ENCODE measurements at places on chromosomes 4 and X.
A peak's percentile ranks its signal among the peaks of the same experiment; 100 is the strongest.

DNA sequence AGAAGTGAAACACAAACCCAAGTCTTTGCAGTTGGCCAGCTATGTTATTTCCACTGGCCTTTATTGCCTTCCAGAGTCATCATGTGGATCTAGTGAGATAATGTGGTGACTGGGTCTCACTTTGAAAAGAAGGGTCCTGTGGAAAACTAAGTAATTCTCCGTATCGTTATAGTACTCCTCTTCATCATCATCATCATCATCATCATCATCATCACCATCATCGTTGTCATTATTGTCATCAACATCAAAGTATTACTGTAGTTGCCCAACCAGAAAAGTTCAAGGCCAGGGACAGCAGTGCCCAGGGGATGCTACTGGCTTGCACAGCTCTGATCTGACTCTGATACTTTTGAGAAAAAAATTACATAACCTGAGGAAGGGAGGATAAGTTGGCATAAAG, 295.6 kb upstream of the F9 start:
- DNase-seq, result no peak

- DNase-seq, result no peak
These were observed 803.0 kb downstream of the DMD start for GRCh38 chrX:32408389-32408788.

DNA sequence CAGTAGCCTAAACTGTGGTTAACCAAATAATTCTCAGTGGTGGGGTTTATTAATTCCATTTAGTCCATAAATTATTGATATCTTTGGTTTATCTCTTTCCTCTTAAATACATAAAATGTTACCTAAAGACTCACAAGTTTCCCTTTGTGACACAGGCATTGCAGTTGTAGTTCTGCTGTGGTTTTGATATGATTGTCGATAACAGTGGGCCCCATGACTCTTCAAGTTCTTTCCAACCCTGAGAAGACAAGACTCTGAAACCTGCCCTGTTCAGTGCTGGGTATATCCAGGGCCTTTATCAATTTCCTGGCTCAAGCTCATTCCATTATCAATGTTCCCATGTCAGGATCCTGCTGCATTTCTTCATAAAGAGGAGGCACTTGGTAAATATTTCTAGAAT, 117.9 kb upstream of the TBC1D9 start:
- DNase-seq, result no peak

GRCh38 chr4:150668824-150669223, 86.9 kb downstream of the MAB21L2 start:
- no peak for DNase-seq

DNA sequence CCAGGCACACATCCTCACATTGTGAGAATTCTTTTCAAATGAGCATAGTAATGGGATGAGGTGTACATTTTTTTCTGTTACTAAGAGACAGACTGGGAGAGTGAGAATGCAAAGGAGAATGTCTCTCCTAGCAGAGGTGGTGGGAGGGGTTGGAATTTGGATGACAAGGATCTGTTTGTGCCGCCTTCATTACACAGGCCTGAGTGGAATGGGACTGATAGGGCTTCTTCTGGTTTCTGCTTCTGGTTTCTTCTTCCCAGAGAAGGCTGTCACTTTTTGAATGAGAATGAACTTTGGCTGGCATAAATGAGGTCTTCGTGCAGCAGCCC, 55.4 kb downstream of the C4orf51 start:
- DNase-seq, result no peak

DNA sequence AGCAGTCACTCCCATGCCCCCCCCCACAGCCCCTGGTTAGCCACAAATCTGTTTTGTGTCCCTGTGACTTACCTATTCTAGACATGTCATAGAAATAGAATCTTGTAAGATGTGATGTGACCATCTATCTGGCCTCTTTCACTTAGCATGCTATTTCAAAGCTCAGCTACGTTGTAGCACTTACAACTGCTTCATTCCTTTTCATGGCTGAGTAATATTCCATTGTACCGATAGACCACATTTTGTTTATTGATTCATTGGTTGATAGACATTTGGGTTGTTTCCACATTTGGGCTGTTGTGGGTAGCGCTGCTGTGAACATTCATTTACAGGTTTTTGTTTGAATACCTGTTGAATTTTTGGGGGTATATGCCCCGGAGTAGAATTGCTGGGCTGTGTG, 11.5 kb downstream of the NSG1 start:
- no peak for DNase-seq

GRCh38 chrX:47232803-47233332, at the start of gene USP11:
USP11 (plus strand) TSS chrX:47233009; CDS start chrX:47233044, 35 bp downstream.
- peak; percentile 29 for DNase-seq

- no peak for DNase-seq
These were observed 12.3 kb upstream of the UBA1 start for GRCh38 chrX:47181301-47181700.

GRCh38 chrX:124274438-124275181, 57.9 kb upstream of the TEX13D start:
- no peak for DNase-seq

DNA sequence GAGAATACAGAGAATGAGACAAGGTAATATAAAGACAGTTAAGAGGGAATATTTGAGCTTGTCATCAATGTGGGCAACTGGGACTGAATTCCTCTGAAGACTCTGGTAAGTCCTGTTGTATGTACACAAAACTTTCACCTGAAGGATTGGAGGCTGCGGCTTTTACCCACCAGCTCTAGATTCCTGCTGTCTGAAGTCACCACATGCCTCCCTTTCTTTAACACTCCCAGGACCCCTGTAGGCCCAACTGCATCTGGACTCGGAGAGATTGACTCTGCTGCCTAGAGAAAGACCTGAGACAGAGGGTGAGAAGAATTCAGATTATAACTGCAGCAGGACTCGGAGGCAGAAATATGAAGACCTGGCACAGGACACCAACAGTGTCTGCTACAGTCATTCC, 1048.0 kb downstream of the PDHA2 start:
- no peak for DNase-seq

DNA sequence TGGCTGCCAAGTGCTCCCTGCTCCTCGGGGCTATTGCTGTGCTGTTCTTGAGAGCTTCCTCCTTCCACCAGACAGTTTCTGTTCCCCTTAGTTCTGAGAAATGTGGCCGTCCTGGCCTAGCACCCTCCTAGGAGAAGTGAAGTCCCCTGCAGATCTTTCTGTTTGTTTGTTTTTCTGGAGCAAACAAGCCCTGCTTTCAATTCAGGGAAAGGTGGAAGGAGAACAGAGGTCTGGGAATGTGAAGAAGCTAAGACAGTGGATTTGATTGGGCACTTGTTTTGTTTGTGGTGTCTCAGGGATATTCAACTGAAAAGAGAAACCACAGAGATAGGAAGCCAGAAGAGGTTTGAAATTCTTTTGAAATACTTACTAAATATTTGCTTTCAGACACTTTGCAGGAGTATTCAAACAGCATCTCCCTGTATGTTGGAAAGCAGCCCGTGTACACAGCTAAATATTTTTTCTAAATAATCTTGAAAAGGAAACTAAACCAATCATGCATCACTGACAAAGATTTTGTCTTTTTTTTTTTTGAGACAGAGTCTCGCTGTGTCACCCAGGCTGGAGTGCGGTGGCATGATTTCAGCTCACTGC, 36.5 kb upstream of the PPM1K start:
- DNase-seq, result peak; percentile 77

DNA sequence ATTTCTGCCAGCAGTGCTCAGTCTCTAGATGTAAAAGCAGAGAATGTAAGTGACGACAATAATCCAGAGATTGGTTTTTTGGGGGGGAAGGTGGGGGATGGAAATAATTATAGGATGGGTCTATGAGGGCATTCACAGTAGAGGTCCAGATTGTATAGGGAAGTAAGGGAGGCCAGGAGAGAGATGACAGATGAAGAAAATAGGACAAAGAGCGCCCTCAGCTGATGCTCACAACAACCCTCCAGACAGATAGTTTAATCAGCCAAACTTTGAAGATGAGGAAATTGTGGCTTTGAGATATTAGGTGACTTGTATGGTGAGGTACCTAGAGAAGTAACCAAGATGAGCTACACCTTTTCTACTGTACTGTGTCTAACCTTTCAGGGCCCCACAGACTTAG, 137.9 kb downstream of the MAGEB17 start:
- no peak for DNase-seq

- DNase-seq, result no peak
These were observed 64.3 kb downstream of the PDLIM5 start for GRCh38 chr4:94516067-94516466.

DNA sequence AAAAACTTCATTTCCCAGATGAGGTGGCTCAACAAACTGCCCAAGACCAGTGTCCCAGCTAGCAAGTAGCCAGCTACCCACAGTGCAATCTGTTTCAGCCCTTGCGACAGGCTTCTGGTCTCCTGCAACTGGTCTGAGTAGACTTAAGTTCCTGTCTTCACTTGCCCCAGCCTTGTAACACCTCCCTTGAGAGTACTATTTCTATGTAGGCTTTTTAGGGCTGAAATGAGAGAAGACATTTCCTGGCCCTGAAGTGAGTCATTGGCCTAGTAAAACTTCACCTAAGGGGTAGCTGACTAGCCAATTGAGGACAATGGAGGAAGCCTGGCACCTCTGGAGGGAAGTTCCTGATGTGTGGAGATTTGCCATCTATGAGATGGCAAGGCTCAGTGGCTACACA, 80.1 kb upstream of the STIM2 start:
- no peak for DNase-seq

DNA sequence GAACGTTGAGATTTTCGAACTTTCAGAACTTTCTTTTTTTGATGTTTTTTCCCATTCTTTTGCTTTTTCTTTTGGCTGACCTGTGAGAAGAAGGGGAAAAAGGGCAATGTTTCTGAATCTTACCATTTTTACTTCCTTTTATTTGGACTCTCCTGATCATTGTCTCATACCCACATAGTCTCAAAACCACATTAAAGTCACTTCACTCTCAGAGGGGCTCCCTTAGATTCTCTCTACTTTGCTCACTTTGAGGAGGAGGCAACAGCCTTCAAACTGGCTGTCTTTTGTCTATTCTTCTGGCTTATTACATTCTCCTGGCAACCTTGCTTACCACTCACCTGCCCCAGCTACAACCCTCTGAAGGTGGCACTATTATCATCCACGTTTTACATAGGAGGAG, 3.7 kb downstream of the CXCL9 start:
- no peak for DNase-seq

GRCh38 chrX:103613362-103613890, 5.7 kb downstream of the TCEAL3 start:
- DNase-seq, result no peak

GRCh38 chr4:77219266-77219665, 62.3 kb downstream of the CCNG2 start:
- no peak for DNase-seq

GRCh38 chr4:73693811-73694210, 46.6 kb upstream of the CXCL8 start:
- no peak for DNase-seq

GRCh38 chr4:93810340-93810992, 18.1 kb upstream of the ATOH1 start:
- DNase-seq, result no peak

- DNase-seq, result no peak
These were observed 9.8 kb downstream of the NKX3-2 start for GRCh38 chr4:13534344-13535063.

DNA sequence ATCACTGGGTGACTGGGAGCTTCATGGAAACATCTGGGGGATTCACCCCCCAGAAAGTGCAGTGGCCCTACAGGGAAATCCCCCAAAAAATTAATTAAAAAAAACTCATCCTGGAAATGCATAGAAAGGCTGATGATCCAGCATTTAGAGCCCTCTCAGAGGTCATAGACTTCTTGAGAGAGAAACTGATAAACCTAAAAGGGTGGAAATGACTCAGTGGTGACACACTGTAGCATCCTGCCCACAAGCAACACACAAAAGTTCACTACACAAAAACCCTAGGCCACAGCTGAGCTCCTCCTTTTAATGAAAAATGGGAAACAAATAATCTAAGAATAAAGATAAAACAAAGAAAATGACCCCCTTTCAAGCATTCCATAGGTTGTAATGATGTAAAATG, 911.5 kb downstream of the GLUD2 start:
- no peak for DNase-seq

- no peak for DNase-seq
These were observed 35.9 kb downstream of the TBC1D19 start for GRCh38 chr4:26619784-26620183.

- DNase-seq, result no peak
These were observed 78.9 kb downstream of the CCDC160 start for GRCh38 chrX:134315866-134316265.

DNA sequence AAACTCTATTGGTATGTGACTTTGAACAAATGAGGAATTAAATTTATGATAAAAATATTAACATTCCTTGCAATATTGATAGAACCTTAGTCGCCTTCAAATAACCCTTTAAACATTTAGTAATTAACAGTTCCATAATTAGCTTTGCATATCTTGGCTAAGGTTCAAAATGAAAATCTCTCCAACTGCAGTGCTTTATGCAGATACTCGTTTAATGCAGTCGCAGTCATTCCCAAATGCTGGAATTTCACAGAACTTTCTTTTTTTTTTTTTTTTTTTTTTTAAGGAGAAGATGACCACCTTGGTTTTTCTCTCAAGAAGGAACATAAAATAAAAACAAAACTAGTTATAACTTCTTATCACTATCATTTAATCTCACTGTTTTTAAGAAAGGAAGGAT, 5.2 kb downstream of the RAPGEF2 start:
- no peak for DNase-seq

GRCh38 chr4:91359041-91360031, 944.4 kb upstream of the GRID2 start:
- no peak for DNase-seq

DNA sequence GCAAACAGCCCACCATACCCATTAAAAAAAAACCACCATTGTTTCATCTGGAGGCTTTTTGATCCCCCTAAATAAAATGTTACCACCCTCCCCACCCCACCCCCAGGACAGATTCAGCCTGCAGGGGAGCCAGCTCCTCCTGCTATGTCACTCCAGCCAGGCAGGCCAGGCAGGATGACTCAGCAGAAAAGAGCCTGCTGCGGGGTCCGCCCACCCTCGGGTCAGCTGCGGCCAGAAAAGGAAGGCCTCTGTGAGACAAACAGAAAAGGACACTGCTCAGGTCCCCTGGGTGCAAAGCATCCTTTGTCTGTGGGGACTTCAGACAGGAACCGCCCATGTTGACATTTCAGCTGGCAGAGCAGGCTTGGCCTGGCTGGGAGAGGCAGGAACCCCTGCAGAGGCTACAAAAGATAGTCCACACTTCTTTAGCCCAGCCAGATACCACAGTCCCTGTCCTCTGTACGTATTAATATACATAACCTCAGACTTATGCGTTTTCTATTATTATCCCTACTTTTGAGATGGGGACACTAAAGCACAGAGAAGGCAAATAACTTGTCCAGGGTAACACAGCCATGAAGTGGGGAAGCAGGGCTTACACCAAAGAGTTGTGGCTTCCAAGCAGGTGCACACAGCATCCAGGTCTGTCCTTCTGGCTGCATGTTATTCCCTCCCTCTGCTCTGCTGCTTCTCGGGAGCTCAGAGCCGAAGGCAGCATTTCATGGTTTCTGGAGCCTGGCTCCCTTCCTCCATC, 147.7 kb downstream of the CPEB2 start:
- peak; percentile 10 for DNase-seq

All from GM12864 (cell line).